ENCODE measurements at places on chromosomes 2 and 18. TPM values are rescaled to one million over a fixed set of nuclear protein-coding genes. Genes with fewer than 3 reads are reported as not detected.

Gene KYNU
- not detected for total RNA-seq

GRCh38 chr2:106531676-106532214 lies 44.6 kb downstream of the CD8B2 start:
- no peaks in the 10 kb centered on the region for H3K4me1 ChIP-seq
- H3K27ac ChIP-seq = no peak overlapping the region
- DNase-seq = no peak
- no peak overlapping the region for H3K4me3 ChIP-seq

Gene NCKAP5
- not detected for total RNA-seq

DNA sequence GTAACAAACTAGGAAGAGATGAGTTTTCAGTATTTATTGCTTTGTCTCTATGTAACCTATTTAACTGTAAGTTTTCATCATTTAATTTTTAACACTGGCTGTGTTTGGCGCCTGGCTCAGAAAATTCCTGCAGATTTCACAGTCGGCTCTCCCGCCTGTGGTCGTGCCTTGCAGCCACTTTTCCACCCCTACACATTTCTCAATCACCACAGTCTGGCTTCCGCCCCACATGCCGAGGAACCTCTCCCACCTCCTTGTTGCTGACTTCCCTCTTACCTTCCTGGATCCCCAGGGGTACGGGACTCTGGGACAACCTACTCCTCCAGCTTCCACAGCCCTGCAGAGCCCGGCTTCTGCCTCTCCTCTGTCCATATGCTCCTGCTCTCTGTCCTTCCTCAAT lies 41.6 kb upstream of the MGAT4A start:
- DNase-seq = no peak
- peaks cover 72% of the 10 kb centered on the region for H3K4me1 ChIP-seq
- H3K27me3 ChIP-seq = no peaks in the 10 kb centered on the region
- no peaks in the 10 kb centered on the region for H3K36me3 ChIP-seq
- peak overlapping the region; percentile 54 for H3K4me3 ChIP-seq
- H3K27ac ChIP-seq = peak overlapping the region; percentile 70

DNA sequence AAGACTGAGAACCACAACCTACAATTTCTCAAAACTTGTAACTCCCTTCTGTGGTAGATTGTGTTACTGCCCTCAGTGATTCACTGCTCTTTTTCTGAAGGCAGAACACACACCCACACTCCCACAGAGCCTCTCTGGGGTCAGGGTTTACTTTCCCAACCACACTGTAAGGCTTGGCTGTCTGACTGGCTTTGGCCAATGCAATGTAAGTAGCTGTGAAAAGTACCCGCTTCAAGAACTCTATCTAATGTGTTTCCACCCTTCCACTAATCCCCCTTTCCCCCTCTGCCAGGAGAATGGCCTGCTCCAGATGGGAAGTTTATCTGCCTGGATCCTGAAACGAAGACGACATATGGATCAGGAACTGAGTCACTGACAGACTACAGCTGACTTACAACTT lies 222.7 kb downstream of the CDH2 start:
- H3K27me3 ChIP-seq = no peaks in the 10 kb centered on the region
- no peak for DNase-seq
- H3K36me3 ChIP-seq = no peaks in the 10 kb centered on the region
- H3K4me3 ChIP-seq = no peak overlapping the region
- no peaks in the 10 kb centered on the region for H3K4me1 ChIP-seq

DNA sequence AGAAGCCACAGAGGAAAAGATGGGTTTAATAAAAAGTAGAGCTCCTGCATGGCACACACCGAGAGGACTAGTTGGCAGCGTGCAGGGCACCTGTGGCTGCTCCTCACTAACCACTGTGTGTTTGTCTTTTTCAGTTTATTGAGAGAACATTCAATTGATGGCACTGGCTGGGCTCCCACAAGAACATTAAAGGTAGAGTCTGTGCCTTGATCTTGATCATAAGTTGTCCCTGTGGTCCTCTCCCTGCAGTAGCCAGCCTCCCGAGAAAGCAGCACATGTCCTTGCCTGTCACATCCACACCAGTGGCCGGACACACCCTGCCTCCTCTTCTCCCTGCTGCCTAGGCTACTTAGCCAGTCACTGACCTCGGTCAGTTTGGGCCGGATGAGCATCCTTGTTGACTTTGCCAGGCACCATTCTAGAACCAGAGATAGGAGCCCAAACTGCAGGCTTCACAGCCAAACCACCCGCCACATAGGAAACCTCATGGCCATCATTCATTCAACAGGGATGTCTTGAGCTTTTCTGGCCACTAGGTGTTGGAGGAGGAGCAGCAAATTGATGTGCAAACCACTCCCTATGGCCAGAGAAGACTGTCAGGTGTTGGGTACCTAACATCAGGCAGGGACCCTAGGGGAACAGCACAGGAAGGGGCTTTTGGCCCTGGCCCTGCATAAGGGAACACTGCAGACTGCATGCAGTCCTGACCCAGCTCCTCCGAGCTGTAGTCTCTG lies 30.2 kb upstream of the SCLY start:
- no peak for DNase-seq
- peaks cover 24% of the 10 kb centered on the region for H3K36me3 ChIP-seq
- H3K4me3 ChIP-seq = no peak overlapping the region
- no peaks in the 10 kb centered on the region for H3K4me1 ChIP-seq
